Coronary artery (tissue), 2 donors: ENCODE measurements at places on chromosomes 16 and 17.

DNA sequence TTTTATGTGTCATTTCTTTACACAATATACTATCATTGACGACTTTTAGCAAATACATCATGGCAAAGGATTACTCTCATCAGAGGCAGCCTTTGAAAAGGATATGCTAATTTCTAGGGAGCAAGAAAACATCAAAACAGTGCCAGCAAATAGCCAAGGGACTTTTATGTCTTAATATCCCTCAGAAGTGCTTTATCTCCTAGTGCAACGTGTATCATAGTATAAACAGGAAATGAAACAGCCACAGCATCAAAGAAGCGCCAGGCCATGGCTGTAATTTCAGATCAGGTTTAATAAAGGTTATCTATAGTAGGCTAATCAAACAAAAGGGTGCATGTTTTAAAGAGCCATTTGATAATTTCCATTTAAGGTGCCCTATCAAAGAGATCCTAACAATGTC is 159.9 kb downstream of the AXIN2 start:
- no peak for DNase-seq

DNA sequence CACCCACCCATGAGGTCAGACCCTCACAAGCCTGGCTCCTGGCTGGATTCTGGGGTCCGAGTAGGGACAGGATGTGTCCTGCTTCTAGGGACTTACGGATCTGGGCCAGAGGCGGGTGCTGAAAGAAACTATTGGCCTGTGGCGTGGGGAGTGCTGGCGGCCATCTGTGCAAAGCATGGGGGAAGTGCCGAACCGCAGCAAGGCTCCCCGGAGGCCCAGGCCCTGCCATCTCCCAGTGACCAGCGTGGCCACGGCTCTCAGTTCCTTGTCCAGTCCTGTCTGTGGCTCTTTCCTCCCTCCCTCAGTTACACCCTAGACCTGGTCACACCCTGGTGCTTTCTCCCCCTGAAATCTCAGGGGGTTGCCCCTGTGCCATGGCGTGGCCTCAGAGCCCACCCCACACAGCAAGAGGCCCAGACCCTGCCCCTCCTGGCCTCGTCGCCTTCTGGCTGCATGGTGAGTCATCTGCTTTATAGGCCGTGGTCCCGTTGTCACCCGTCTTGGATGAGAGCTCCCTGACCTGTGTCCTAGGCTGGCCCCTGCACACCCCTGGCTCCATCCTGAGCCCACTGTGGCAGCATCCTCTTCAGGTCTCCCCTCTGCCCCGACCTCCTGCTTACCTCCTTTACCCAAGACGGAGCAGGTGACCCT is 54.5 kb downstream of the PRMT7 start:
- DNase-seq = no peak

GRCh38 chr17:41680426-41681040 is 8.2 kb upstream of the EIF1 start:
- DNase-seq = no peak

- DNase-seq = no peak
Measured at GRCh38 chr16:69412287-69412686, 12.1 kb upstream of the CYB5B start.

DNA sequence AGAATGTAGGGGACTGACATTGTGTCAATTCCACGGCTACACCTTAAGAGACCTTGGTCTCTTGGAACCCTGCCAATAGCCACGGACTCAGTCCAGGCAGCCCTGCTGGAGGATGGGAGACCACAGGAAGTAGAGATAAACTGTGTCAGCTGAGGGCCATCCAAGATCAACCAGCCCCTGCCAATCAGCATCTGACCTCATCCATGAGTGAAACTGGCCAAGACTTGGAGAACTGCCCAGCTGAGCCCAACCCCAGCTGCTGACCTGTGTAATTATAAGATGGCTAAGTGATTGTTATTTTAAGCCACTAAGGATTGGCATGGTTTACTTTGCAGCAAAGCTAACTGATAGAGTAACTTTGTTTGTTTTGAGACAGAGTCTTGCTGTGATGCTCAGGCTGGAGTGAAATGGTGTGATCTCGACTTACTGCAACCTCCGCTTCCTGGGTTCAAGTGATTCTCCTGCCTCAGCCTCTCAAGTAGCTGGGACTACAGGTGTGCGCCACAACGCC is 13.3 kb upstream of the YWHAE start:
- DNase-seq = peak; percentile 77

DNA sequence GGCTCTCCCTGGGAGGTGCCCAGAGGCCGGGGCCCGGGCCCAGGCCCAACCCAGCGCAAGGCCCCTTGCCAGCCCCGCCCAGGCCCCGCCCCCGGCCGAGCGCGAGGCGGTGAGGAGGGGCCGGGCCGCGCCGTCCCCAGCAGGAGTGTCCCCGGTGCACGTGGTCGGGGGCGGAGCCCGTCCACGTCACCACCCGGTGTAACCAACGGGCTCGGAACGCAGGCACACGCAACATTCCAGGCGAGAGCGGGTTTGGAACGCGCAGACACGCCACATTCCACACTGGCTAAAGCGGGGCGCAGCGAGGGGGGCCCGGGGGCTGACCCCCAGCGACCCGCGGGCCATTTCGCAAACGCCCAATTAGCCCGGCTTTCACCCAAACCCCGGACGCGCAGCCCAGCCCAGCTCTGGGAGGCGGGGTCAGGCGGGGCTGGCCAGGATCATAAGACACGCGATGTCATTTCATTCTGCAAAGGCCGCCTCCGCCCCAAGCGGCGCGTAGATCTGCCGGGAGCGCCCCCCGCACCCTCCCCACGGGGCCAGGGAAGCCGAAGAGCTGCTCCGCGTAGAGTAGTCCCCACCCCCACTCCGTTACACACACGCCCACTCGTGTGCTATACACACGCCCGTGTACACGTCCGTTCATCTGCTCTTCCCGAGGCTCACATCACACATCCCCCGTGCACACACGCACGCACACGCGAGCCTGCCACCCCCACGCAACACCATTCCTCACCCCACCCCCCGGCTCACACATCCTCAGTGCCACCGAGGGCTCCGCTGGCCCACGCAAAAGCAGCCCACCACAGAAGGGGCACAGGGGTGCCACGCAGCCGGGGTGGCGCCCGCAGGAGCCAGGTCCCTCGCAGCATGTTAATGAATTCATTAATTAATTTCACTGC is 1.0 kb downstream of the MNT start:
- peak; percentile 98 for DNase-seq

DNA sequence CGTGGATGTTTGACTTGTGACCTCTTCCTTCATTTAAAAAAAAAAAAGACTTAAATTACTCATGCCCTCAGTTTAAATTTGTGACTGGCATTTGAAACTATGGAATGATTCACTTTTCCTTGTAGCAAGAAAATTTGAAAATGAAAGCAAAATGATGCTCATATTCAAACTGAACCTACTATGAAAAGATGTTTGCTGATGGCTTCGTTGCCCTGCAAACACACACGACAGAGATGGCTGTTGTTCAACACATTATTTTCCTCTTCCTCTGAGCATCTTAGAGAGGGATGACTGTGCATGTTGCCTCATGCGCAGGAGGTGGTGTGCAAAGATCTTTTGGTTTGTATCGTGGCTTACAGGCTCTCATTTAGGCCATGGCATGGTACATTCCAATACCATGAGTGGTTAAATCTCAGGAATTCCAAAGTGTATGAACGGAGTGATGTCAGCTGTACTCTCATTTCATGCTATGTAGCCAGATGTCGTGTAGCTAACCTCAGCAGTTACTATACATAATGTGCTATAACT is 164.5 kb downstream of the PRKCA start:
- DNase-seq = no peak

DNA sequence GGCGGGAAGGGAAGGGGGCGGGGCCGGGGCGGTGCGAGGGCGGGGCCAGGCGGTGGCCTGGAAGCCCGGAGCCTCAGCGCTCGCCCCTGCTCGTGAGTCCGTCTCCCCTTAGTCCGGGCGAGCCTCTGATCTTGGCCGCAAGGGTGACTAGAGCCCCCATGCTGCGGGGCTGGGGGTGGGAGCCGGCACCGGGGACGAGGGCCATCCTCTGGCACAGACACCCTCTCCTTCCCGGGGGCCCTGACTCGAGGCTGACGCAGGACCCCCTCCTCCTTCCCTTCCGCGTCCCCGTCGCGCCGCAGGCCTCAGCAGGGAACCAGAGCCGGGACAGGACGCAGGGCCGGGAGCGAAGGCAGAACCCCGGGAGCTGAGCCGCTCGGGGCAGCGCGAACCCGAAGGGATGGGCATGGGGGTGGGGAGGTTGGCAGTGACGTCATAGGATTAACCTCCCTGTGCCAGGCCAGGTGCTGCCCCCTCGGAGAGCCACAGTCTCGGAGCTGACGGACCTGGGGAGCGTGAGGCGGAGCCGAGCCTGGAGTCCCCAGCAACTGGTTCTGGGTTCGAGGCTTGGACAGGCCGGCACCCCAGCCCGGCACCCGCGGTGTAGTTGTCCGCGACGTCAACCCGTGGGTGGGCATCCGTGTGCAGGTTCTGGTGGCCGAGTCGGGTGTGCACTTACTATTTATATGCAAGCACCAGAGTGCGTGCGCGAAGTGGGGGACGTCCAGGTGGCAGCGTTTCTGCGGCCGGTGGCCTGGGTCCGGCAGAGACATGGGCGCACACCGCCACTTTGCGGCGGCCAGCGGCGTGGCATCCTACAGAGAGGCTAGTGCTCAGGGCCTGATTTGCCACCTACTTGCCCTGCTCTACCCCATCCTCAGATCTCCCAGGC is 503 bp upstream of the PLCD3 start:
- peak; percentile 89 for DNase-seq

DNA sequence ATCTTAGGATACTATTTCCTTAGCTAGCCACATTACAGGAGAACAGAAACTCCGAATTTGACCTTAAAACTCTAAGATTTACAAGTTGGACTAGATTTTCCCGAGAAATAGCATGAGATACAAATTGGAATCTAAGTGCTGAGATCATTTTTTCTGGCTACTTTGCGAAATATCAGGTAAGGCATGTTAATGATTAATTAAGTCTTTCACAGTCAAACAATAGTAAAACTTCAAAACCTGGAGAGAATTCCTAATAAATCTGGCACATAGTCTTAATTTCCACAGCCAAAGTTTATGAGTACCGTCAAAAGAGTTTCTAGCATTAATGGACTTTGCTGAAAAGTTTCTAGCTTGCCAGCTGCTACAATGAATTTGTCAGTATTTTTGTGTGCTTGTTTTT is 379.5 kb upstream of the TOM1L1 start:
- no peak for DNase-seq

- DNase-seq = no peak
Measured at GRCh38 chr17:55664287-55664686, 58.4 kb downstream of the TMEM100 start.

DNA sequence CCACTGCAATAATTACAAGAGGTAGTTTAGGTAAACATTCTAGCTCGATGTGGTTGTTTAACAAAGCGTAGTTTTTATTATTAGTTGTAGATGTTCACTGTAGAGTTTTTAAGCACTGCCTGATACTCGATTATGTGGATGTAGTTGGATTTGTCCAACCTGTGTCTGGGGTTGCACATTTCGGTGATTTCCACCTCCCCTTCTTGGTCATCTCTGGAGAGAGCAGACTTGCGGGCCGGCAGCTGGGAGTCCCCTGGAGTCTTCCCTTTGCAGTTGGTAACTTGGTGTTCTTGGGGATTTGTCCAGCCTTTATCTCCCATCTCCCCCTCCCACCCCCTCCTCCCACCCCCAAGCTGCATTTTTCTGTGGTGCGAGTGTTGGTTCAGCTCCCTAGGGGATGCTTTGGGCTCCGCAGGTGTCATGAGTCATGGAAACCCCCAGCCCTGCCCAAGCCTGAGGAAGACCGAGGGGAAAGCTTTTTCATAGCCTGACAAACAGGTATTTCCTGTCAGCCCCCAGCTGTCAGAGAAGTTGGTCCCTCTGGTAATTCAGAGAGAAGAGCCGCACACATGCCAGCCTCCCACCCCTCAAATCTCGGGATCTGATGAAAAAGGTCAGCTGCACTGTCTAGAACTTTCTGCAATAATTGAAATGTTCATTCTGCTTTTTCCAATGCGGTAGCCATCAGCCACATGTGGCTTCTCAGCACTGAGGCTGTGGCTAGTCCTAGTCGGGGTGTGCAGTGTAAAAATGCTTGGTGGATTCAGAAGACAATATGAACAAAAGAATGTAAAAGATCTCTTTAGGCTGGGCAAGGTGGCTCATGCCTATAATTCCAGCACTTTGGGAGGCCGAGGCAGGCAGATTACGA is 50.3 kb downstream of the KSR1 start:
- DNase-seq = no peak
